Activated B cell treated with CpG ODN at 0.5 μM for 24 hours (primary cell): ENCODE measurements at places on chromosomes 12 and 14. TPM values are rescaled to one million over a fixed set of nuclear protein-coding genes. Genes with fewer than 3 reads are reported as not detected.

Gene TMEM233
- not detected in 2 replicates for total RNA-seq

DNA sequence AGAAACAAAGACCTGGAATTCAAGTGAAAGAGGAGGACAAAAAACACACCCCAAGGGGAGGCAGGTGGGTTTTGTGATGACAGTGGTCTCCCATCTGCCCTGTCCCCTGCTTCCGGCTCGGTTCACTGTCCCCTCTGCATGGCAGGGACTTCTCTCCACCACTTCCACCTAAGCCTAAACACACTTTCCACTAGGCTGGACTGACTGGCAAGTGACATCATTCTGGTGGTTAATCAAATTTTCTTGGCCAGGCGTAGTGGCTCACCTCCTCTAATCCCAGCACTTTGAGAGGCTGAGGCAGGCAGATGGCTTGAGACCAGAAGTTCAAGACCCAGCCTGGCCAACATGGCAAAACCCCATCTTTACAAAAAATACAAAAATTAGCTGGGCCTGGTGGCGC is 11.9 kb downstream of the PLEKHG6 start:
- H3K27ac ChIP-seq = no peak overlapping the region
- H3K4me1 ChIP-seq = peaks cover 20% of the 10 kb centered on the region
- no peak for DNase-seq
- peaks cover 83% of the 10 kb centered on the region for H3K27me3 ChIP-seq

GRCh38 chr12:92331383-92331782 is 185.7 kb upstream of the BTG1 start:
- H3K36me3 ChIP-seq = no peaks in the 10 kb centered on the region
- H3K27ac ChIP-seq = no peak overlapping the region
- H3K4me3 ChIP-seq = no peak overlapping the region
- peaks cover 33% of the 10 kb centered on the region for H3K4me1 ChIP-seq
- H3K27me3 ChIP-seq = no peaks in the 10 kb centered on the region

- no peaks in the 10 kb centered on the region for H3K36me3 ChIP-seq
- no peaks in the 10 kb centered on the region for H3K4me1 ChIP-seq
- DNase-seq = no peak
- peaks cover 7% of the 10 kb centered on the region for H3K27me3 ChIP-seq
- no peak overlapping the region for H3K4me3 ChIP-seq
Observed at GRCh38 chr14:94540031-94540794, 21.0 kb upstream of the SERPINA4 start.

Gene GSC
- not detected in 2 replicates for total RNA-seq

DNA sequence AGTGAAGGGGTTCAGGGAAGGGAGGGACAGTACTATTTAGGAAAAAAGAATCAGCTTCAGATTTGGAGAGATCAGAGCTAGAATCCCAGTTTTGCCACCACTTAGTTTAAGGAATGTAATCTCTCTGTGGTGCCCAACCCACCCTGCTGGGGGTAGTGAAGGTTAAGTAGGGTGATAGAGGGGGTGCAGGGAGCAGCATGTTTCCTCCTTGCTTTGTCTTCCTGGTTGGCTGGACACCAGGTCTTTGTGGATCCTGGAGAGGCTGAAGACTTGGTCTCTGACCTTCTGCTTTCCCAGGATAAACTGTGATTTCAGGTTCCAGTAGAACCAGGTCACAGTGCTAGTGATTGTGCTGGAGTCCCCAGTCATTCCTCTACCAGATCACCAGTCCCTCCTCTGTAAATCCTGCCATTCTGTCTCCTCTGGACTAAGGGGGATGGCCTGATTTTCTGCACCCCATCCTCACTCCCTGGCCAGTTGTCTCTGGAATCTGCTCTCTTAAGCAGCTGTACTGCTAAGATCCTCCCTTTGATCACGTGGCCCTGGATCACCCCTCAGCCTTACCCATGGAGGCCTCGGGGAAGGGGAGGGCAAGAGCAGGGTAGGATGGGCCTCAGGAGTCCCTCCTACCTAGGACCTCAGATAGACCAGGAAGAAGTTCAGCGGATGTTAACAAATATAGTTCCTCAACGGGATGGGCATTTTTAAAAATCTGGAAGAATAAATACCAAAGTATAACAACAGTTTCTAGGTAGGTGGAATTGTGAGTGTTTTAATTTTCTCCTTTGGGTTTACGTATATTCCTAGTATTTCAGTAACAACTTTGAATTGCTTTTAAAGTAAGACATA is 3.1 kb downstream of the MAP3K12 start:
- peaks cover 42% of the 10 kb centered on the region for H3K4me1 ChIP-seq
- H3K36me3 ChIP-seq = peaks cover 2% of the 10 kb centered on the region
- no peak for DNase-seq
- H3K4me3 ChIP-seq = no peak overlapping the region
- H3K27ac ChIP-seq = no peak overlapping the region
